ENCODE measurements at places on chromosomes 1 and 21.

GRCh38 chr1:24118410-24119242 is 6.7 kb upstream of the MYOM3 start:
- DNase-seq = no peak

DNA sequence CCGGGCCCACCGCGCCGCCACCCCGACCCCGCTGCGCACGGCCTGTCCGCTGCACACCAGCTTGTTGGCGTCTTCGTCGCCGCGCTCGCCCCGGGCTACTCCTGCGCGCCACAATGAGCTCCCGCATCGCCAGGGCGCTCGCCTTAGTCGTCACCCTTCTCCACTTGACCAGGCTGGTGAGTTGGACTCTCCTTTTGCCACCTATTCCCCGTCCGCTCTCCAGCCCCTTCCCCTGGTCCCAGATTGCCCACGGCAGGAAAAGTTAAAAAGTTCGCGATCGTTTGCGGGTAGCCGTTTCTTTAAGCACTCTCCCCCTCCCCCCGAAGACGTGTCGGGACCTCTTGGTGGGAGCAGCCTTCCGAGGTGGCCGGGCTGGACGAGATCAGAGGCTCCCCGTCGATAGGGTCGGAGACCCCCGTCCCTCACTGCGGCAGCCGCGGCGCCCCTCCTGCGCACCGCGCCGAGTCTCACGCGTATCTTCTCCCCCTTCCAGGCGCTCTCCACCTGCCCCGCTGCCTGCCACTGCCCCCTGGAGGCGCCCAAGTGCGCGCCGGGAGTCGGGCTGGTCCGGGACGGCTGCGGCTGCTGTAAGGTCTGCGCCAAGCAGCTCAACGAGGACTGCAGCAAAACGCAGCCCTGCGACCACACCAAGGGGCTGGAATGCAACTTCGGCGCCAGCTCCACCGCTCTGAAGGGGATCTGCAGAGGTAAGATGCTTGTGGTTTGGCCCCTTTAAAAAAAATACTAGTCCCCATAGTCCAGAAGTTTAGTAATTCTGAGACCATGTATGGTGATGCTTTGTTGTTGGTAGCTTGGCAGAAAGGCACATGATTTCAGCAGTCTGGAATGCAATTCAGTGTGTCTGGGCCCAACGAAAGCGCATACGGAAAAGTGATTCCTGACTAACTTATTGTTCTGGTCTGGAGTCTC is 576 bp downstream of the CCN1 start:
- DNase-seq = peak; percentile 87

DNA sequence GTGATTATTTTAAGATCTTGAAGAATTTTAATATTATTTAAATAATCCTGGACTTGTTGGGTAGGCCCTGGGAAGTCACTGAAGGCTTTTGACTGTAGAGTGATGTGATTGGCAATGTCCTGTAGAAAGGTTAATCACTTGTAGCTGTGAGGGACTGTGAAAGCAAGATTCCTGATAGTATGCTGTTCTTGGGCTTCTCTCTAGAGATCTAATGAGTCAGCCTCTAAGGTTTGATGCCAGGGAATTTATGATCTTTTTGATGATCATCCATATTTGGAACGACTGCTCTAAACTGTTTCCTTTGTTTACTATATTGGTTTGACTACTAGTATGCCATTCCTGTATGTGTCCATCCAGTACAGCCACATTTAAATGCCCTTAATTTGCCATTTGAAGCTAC is 56.5 kb downstream of the CAMSAP2 start:
- no peak for DNase-seq

GRCh38 chr1:198496216-198497143 is 44.0 kb downstream of the ATP6V1G3 start:
- DNase-seq = no peak

DNA sequence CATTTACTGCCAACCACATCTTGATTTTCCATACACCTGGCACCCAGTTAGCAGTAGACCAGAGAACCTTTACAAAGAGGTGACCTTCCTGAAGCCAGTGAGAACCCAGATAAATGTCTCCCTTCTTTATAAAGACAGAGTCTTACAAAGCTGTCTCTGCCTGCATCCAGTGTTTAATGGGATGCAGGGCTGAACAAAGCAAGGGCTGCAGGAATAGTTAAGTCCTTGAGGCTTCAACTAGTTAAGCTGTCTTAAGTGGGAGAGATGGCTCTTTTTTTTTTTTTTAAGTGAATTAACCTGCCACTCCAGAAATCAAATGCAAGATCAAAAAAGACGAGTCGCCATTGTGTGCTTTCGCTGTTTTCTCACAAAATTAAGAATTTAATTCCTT is 1.5 kb downstream of the AHCYL1 start:
- DNase-seq = no peak

GRCh38 chr1:92483610-92484471 is 2.9 kb downstream of the GFI1 start:
- peak; percentile 40 for DNase-seq

DNA sequence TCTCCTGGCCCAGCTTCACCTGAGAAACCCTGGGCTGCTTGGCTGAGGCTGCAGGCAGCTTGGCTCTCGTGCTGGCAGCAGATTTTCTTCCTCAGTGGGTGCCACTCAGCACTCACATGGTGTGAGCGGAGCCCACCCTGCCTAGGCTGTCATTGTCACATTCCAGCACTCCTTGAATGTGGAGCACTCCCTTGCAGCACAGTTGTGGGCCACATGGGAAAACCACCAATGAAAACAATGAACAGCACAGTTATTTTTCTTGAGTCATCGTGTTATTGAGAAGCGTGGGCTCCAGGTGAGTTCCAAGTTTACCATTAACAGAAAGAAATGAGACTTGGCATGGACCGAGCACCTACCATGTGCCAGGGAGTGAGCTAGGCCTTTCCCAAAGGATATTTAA is 27.2 kb upstream of the TRIM67 start:
- DNase-seq = no peak

GRCh38 chr1:50038237-50038809 is 14.6 kb upstream of the AGBL4 start:
- no peak for DNase-seq

GRCh38 chr1:31326461-31326860 is 29.6 kb downstream of the ZCCHC17 start:
- DNase-seq = no peak

- DNase-seq = no peak
Observed at GRCh38 chr1:100506217-100506616, 31.7 kb upstream of the GPR88 start.

DNA sequence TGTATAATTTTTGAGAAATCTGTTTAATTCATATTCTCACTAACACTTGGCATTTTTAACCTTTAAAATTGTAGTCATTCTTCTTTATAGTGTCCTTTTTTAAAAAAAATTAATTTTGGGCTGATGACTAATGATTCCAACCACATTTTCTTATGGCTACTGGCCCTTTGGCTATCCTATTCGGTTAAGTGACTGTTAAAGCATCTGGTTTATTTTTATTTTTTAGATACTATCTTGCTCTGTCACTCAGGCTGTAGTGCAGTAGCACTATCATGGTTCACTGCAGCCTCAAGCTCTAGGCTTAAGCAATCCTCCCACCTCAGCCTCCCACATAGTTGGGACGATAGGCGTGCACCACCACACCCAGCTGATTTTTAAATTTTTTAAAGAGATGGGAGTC is 723.2 kb upstream of the CXADR start:
- DNase-seq = no peak

DNA sequence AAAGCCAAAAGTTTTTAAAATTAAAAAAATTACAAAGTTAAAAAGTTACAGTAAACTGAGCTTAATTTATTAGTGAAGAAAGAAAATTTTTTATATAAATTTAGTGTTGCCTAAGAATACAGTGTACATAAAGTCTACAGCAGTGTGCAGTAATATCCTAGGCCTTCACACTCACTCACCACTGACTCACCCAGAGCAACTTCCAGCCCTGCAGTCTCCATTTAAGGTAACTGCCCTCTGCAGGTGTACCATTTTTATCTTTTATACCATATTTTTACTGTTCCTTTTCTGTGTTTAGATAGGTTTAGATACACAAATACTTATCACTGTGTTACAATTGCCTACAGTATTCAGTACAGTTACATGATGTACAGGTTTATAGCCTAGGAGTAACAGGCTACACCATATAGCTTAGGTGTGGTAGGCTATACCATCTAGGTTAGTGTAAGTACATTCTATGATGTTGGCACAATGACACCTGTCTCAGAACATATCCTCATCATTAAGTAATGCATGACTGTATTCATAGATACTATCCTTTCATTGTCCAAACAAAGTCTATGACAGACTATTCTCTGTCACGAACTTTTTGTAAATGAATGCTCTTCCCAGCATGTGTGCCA is 78.6 kb upstream of the PBX1 start:
- no peak for DNase-seq

DNA sequence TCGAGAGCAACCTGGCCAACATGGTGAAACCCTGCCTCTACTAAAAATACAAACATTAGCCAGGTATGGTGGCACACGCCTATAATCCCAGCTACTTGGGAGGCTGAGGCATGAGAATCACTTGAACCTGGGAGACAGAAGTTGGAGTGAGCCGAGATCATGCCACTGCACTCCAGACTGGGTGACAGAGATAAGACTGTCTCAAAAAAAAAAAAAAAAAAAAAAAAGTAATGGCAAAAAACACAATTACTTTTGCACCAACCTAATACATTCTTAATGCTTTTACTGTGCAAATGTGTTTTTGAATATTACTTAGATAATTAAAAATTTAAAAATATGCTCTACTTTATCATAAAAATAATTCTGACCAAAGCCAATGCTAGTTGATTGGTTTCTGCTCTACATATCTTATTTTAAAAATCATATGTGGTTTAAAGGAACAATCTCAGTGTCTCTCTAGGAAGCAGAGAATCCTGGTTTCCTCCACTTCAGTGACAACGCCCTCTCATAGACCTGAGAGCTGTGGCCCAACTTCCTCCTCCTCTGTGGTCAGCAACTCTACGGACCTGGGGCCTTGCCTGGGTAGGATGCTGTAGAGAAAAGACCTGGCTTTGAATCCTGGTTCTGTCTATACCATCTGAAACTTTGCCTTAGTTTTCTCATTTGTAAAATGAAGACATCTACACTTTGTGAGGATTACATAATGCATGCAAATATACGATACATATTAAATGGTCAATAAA is 64.7 kb downstream of the TGFBR3 start:
- no peak for DNase-seq

GRCh38 chr1:200116324-200116723 is 88.8 kb downstream of the NR5A2 start:
- DNase-seq = no peak

DNA sequence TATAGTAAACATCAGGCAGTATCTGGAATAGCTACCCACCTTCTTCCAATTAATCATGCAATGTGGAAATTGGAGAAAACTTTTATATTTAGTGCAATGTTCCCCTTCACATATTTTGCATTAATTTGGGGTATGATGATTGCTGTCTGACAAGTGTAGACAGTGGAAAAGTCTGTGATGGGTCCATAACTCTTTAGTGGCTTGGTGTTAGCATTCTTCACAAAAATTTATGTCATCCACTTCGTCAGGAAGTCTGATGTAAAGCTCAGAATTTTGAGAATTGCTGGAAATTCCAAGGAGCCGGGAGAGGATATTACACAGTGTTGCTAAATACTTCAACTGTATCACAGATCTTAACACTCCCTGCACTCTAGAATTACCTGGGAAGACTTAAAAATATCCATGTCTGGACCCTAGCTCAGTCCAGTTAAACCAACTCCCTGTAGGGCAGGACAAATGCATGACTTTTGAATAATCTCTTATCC is 549.7 kb upstream of the PLXNA2 start:
- DNase-seq = no peak

DNA sequence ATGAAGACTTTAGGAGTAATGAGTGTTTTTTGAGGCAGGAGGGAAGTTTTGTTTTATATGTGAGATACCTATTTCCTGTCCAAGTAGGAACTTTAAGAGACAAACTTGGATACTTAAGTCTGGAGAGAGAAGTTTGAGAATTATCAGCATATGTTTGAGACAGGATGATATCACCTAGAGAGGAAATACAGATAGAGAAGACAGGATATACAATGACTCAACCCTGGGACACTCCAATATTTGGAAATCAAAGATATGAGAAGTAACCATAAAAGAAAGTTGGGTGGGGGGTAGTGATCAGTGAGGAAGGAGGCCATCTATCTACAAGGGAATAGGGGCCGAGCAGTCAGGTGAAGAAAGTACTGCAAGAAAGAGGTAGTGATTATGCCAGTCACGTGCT is 6.5 kb downstream of the LCE7A start:
- no peak for DNase-seq

GRCh38 chr1:22055463-22055862 is 3.0 kb downstream of the CDC42 start:
- DNase-seq = peak; percentile 35

GRCh38 chr1:110457206-110457605 is 6.3 kb downstream of the PROK1 start:
- no peak for DNase-seq

DNA sequence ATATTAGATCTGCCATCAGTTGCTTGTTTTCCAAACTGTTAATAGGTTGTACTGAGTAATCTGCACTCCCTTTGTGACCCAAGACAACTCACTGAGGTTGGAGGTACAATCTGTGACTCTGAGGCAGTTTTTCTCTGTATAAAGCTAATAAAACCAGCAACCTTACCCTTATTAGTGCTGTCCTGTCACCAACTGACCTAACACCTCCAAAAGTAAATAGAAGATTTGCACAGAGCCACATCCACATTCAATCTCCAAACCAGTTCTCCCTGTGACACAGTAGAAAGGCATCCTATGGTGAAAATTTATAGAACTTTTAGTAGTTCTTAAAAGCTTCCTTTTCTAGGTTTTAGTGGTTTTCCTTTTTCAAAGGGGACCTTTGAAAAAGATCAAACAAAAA is 140.4 kb upstream of the ADGRL2 start:
- peak; percentile 21 for DNase-seq

DNA sequence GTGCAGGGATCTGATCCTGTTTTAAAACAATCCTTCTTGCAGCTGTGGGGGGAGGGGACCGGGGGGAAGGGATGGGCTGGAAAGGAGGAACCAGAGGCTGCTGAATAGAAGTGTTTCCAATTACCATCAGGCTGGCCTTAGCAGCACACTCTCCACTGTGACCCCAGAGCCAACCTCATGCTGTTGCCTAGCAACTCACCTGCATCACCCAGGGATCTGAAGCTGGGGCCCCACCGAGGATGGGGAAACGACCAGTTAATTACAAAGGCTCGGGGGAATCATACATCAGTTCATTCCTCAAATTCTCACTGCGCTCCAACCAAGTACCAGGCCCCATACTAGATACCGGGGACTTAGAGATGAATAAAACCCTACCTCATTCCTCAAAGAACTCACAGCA is 11.9 kb upstream of the GPX7 start:
- DNase-seq = no peak

DNA sequence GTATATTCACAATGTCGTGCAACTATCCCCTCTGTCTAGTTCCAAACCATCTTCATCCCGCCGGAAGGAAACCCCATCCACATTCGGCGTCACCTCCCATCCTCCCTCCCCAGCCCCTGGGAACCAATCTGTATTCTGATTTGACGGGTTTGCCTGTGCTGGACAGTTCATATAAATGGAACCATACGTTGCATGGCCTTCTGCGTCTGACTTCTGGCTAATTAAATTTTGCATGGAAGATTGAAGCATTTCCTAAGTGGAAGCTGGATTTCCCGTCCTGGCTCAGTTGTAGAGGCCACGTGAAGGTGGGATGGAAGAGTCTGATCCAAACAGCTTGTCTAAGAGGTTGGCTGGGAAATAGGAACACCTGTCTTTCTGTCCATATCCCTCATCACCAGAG is 14.6 kb downstream of the SPSB1 start:
- DNase-seq = no peak
